ENCODE measurements at places on chromosomes 7 and 10.

DNA sequence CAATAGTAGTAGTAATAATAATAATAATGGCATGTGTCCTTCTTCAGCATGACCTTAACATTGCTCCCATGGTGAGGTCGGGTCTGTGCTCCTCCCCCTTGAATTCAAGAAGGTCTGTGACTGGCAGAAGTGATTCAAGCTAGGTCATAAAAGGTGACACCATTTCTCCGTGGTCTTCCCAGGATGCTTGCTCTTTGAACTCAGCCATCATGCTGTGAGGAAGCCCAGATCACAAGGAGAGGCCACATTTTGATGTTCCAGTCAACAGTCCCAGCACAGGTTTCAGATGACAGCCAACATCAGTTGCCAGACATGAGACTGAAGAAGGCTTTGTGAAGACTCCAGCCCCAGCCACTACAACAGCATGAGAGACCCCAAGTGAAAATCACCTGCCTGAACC lies 83.9 kb downstream of the SEPTIN14 start:
- DNase-seq = no peak

DNA sequence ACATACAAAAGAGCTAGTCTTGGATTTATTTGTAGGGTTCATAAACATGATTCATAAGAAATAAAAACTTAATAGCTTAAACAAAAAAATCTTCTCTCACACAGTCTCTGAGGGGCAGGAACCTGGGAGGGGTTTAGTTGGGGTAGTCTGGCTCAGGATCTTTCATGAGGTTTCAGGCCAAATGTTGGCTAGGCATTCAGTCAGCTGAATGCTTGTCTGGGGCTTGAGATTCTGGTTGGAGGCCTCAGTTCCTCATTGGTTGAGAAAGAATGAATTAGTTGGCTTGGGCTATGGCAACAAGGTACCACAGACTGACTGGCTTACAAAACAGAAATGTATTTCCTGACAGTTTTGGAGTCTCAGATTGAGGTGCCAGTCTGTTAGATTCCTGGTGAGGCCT lies 74.3 kb downstream of the ANKRD7 start:
- no peak for DNase-seq

DNA sequence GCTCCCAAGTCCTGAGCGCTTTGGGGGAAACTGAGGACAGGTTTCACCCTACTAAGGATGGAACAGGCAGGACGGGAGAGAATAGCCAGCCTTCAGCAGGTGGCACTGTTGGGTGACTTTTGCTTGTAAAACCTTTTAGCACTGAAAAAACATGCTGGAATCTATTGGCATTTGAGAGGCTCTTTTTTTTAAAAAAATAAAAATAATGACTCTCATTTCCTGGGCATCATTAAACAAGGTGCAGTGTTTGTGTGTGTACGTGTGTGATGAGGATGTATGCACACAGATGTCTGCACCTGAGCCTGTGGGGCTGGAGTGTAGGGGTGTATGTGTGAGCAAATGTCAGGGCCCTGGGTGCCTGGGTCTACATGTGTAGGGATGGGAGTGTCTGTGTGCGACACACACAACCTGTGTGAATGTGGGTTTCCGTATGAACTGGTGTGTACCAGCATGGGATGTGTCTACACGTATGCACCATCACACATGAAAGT lies 177.9 kb downstream of the RPS24 start:
- DNase-seq = peak; percentile 77

DNA sequence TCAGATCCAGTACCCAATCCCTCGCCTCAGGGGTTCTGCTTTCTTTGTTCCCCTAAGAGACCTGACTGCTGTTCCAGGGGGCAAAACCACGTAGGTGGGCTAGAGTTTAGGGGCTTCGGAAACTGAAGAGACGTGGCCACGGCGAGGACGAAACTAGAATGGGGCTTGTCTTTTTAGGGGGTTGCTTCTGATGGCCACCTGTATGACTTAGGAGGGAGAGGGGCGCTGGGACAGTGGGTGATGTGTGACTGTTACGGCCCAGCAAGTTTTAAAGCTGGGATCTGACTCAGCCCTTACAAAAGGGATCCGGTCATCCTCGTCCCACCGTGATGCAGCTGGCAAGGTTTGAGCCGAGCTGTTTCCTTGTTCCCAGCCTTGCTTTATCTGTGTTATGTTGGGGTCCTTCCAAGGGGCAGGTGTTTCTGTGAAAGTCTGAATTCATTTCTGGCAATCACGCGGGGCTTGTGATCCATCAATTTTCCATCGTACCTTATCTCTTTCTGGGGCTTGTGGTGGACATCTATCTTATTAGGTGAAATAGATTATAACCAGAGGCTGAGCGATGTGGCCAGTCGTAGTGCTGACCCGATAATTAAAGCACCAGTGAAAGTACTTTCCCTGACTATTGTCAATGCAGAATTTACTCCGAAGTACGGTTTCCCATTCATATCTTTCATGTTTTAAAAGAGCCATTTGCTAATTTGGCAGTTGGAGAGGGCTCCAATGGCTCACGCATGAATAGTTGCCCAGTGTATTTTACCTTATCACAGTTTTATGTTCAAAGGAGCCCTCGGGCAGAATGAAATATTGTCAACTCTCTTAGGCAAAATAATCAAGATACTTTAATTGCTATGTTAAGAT lies 830 bp downstream of the MET start:
- peak; percentile 21 for DNase-seq

GRCh38 chr7:32071466-32072091 lies 1.4 kb upstream of the PDE1C start:
- no peak for DNase-seq

DNA sequence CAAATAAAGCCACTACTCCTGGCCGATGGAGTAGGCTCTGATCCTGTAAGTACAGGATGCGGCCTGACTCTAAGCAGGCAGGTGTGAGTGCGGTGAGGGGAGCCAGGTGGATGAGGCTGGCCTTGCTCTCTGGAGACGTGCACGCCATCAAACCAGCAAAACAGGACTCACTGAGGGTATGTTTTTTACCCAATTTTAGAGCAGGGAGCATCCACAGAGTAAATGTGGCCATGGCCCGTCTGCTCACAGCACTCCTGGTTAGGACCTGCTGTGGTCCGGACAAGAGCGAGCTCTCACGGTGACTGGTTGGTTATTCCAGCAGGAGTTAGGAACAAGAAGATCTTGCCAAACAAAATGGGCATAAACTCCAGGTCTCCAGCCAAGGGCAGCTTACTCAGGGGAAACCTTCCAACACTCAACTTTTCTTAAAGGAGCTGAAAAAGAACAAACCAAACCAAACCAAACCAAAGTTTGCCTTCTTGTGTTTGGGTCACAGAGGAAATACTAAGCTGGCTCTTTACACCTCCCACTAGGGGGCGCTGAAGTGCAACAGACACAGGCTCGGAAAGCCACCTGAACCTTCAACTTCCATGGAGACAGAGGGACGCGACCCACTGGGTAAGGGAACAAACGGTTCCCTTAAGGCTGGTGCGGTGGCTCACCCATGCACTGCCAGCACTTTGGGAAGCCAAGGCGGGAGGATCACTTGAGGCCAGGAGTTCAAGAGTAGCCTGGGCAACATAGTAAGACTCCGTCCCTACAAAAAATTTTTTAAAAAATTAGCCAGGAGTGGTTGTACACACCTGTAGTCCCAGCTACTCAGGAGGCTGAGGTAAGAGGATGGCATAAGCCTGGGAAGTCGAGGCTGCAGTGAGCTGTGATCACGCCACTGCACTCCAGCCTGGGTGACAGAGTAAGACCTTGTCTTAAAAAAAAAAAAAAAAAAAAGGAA lies 122.4 kb downstream of the CLEC2L start:
- DNase-seq = peak; percentile 96

DNA sequence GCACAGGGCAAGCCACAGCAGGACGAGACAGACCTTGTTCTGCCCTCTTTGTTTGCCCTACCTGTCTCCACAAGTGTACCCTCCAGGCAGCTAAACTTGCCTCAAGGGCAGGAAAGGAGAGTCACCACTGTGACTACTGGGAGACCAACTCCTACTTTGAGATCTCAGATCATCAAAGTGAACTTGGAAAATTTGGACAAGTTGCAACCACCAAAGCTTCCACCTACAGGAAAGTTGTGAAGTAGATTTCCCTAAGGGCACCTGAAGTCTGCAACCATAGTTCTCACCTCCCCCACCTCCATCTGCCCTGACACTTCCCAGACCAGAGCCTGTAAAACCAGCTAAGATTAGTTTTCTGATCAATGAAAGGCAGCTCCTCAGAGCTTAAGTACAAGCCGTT lies 2.5 kb upstream of the WDR91 start:
- DNase-seq = no peak

GRCh38 chr10:72658696-72659400 lies 33.0 kb upstream of the MICU1 start:
- no peak for DNase-seq

GRCh38 chr7:102806613-102807012 lies 57.8 kb downstream of the FAM185A start:
- DNase-seq = no peak

DNA sequence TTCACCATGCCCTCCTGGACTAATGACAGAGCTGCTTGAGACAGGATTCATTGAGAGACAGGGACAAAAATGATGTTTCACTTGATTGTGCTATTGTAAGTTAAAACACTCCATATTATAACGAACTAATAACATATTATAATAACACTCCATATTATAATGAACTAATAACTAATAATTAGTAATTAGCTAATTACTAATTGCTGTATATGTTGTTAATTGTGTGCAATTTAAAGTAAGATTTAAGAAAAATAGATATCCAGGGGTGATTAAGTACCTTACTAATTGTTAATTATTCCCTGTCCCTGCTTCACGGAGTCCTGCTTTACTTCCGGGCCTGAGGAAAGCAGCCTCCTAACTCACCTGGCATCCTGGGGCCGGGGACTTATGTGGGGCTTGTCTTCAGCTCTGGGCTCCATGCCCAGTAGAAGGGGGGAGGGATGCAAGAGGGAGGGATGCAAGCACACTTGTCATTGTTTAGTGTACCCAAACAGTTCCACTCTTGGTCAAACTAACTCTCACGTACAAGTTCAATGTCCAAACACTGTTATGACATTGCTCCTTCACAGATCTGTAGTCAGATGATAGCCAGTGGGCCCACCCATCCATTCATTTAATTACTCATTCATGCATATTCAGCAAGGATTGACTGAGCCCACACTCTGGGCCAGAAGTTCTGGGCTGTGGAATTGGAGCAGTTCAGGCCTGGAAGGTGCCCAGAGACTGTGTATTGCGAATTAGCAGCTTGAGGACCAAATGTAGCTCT lies 53.8 kb downstream of the COL13A1 start:
- peak; percentile 65 for DNase-seq

- DNase-seq = peak; percentile 77
Measured at GRCh38 chr7:117127585-117128168, 174.4 kb downstream of the ST7 start.
